Type B pancreatic cell (in vitro differentiated cells): ENCODE measurements at places on chromosomes 2 and 18. TPM values are rescaled to one million over a fixed set of nuclear protein-coding genes. Genes with fewer than 3 reads are reported as not detected.
A peak's percentile ranks its signal among the peaks of the same experiment; 100 is the strongest.

GRCh38 chr18:56038171-56039030, 450.4 kb upstream of the TCF4 start:
- no peak for DNase-seq

GRCh38 chr2:55138014-55138881, 88.0 kb upstream of the RTN4 start:
- DNase-seq: no peak

Gene RFX8
- total RNA-seq: 1.1 TPM in 1 of 2 replicates, not detected in the other

Gene SERPINB5
- total RNA-seq: 1.4 and 7.5 TPM in 2 replicates

DNA sequence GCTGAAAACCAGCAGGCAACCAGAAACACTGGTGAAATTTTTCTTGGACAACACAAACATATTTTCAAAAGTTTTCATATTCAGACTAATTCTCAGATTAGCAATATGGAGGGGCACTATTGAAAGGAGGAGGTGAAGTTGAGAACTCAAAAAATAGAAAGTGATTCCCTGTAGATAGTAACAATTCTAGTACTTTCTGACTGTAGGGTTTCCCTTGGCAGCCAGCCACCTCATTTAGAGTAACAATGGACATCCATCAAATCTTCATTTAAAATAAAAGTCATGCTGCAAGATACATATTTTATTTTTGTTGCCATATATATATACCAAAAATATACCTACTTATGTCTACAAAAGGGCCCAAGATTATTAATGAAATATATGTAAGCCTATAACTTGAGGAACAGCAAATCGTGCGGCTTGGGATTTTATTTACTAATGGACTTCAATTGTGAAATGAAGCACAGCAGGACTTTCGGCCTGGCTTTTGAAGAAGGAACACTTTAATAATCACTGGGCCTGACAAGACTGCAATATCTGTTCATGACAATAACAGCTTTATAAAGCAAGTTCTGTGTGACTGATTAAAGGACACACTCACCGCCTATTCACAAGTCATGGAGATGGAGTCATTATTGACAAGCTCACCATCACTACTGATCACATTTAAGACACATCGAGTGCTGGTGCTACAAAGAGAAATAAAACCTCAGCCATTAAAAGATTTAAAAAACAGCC, 6.8 kb upstream of the NR4A2 start:
- no peak for DNase-seq

GRCh38 chr18:4017480-4017879, 437.6 kb downstream of the DLGAP1 start:
- DNase-seq: no peak

Gene REG3G
- total RNA-seq: 0.33 and 0.87 TPM in 2 replicates

GRCh38 chr18:47254341-47254939, 3.0 kb upstream of the SKOR2 start:
- peak; percentile 84 for DNase-seq

- no peak for DNase-seq
Observed at GRCh38 chr2:180012523-180012922, 5.4 kb upstream of the CWC22 start.

GRCh38 chr2:75533135-75533534, 27.6 kb downstream of the EVA1A start:
- DNase-seq: no peak

Gene SANBR
- 12.6 and 22.3 TPM in 2 replicates for total RNA-seq

GRCh38 chr2:32095671-32096070, 32.3 kb downstream of the SPAST start:
- no peak for DNase-seq

DNA sequence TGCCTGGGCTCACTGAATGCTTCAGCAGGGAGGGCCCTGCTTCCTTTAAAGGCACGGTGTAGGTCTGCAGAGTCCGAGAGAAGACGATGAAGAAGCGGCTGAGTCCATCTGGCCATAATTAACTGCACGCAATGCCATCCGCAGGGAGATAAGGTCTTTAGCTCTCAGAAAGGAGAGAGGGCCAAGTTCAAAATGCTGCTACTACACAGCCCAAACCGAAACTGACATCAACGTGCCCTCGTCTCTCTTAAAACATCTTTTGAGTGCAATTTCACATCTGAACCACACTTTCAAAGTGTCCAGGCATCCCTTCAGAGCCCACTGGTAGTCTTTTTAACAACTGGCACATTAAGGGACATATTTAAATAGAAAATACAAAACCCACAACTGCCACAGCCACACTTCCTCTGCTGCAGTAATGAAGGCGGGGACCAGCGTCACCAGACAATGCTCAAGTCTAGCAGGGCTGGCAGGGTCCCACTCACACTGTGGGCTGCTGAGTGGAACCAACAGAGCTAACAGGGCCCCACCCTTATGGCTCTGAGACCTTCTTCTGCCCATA, 35.8 kb downstream of the ST3GAL5 start:
- DNase-seq: no peak

DNA sequence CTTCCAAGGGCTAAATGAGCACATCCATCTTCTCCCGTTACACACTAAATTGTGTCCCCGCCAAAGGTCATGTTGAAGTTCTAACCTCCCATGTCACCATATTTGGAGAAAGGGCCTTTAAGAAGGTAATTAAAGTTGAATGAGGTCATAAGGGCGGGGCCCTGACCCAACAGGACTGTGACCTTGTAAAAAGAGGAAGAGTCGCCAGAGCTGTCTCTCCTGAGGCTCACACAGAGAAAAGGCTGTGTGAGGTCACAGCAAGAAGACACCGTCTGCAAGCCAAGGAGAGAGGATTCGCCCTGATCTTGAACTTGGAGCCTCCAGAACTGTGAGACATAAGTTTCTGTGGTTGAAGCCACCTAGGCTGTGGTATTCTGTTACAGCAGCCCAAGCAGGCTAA, 24.1 kb downstream of the TRABD2A start:
- DNase-seq: no peak

DNA sequence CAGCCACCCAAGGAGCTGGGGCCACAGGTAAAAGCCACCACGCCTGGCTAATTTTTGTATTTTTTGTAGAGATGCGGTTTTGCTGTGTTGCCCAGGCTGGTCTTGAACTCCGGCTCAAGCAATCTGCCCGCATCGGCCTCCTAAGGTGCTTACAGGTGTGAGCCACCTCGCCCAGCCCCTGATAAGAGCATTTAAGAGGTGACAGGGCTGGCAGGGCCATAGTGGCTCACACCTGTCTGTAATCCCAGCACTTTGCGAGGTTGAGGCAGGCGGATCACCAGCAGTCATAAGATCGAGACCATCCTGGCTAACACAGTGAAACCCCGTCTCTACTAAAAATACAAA, 9.0 kb upstream of the CNNM3 start:
- no peak for DNase-seq

Gene IL36G
- total RNA-seq: not detected in 2 replicates

GRCh38 chr2:239583879-239584859, 183.3 kb upstream of the HDAC4 start:
- DNase-seq: no peak

GRCh38 chr18:50886929-50887328, 8.0 kb downstream of the ME2 start:
- no peak for DNase-seq

DNA sequence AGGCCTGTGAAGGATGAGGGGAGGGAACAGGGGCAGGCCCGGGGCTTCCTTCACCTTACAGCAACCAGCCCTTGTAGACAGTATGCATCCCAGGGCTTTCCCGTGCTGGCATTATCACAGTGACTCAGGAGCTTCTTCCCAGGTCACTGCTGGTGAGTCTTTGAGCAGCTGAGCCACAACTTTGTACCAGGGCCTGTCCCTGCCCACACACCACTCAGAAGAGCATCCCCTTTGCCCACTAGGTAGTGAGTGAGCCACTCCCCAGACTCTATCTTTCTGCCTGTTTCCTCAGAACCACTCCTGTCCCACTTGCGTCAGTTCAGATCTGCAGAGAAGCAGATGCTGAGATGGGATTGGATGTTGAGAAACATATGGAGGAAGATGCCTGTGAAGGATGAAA, 69.6 kb upstream of the ALPP start:
- DNase-seq: no peak

Gene CTIF
- total RNA-seq: 37.9 and 48.5 TPM in 2 replicates

DNA sequence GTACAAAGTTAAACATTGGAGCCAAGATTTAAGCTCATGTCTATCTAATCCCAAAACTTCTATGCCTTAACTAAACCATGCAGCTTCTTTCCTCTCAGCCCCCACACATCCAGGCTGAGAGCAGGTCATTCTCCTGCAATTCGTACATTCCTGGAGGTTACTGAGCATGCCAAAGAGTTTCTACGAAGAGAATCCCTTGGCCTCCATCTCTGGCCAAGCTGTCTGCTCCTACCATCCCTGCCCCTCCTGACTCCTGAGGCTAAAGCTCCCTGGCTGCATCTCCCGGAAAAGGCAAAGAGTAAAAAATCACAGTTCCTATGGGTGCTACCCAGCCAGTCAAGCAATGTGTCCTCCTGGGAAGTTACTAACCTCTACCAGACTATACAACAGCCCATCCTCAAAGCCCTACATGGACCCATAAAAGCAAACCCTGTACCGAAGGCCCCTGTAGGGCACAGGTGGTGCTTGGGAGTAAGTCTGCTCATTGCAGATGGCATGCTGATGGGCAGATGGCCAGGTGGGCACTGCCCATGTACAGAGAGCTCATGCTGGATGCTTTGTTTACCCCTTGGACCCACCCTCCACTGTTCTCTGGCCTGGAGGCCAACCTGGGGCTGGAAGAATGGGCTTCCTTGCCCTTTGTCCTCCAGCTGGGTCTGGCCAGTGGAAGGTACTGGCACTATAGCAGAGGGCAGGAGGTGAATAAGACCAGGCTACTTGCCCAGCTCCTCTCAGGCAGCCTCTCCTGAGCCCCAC, 99.5 kb downstream of the TTC32 start:
- no peak for DNase-seq

DNA sequence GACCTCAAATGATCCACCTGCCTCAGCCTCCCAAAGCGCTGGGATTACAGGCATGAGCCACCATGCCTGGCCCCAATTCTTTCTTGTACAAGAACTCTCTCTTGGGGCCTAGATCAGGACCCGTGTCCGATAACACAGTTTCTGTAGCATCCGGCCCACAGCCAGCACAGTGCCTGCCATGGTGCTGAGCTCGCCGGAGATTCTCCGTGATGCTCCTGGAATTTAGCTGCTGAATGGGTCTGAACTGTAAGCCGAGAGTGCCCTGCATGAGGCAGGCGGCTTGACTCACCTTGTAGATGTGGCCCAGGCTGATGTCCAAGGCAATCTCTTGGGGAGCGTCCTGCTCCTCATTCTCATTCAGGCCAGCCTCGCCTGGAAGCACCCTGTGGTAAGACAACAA, 53.3 kb upstream of the SEMA4C start:
- DNase-seq: no peak

GRCh38 chr18:58497845-58498244, 131.0 kb downstream of the ALPK2 start:
- DNase-seq: no peak

Gene SERPINB13
- total RNA-seq: 3.7 and 5.9 TPM in 2 replicates

GRCh38 chr18:965921-966758, 61.5 kb downstream of the ADCYAP1 start:
- DNase-seq: no peak

Gene NIF3L1
- 27.4 and 36.3 TPM in 2 replicates for total RNA-seq

- DNase-seq: no peak
Observed at GRCh38 chr2:102110596-102111334, 31.8 kb upstream of the IL1R1 start.

- no peak for DNase-seq
Observed at GRCh38 chr2:174841350-174841749, 77.1 kb upstream of the CHRNA1 start.

Gene FOXD4L1
- total RNA-seq: 0.48 TPM in 1 of 2 replicates, not detected in the other

Gene C2orf78
- total RNA-seq: not detected in 2 replicates

GRCh38 chr18:76208678-76209306, 286.2 kb downstream of the ZNF516 start:
- DNase-seq: no peak

GRCh38 chr2:193517615-193518014, 1322.9 kb upstream of the TMEFF2 start:
- DNase-seq: no peak

DNA sequence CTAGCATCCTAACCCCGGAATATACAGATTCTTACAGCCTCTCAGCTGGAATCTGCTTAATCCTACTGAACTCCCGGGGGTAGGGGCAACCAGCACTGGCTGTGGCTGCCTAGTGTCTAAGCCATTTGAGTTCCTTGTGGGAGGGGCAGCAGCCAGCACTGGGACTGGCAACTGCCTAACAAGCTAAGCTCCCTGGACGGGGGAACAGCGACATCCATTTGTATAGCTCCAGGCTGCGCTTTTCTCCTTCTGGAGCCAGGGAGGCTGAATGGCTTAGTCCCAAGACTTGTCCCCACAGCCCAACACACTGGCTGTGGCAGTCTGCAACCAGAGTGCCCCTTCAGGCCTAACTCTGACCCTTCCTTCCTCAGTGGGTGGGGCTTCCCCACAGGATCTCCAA, 787.2 kb downstream of the METTL4 start:
- DNase-seq: no peak

DNA sequence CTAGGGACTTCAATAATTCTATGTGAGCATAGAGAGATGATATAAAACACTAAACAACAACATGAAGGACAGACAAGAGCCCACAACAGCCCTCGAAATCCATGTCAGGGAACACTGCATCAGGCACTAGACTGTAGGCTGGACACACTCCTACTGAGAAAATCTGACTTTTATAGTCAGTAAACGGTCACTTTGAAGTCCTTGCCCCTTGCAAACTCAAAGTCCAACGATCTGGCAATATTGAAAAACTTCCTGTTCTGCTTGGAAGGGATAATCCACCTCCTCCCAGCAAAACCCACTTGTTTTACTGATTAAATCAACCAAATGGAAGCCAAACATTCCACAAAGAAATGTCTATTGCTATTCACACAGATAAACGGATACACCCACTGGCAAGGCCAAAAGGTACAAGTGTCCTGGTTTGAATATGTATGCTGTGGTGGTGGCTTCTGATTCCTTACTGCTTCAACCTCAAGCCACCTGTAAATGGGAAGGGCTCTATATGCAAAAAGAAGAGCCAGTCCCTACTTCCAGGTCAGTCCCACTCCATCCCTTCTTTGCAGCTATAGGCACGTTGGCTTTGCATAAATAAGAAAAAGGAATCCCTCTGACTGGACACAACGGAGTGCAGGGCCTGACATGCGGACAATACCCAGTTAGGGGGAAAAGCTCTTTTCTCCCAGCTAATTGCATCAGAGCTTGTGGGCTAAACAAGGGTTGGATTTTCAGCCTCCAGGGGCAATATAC, 56.6 kb downstream of the STK39 start:
- no peak for DNase-seq

- DNase-seq: no peak
Observed at GRCh38 chr2:218317835-218318234, 25.5 kb upstream of the TMBIM1 start.

GRCh38 chr2:226247289-226248275, 552.0 kb downstream of the IRS1 start:
- DNase-seq: no peak

DNA sequence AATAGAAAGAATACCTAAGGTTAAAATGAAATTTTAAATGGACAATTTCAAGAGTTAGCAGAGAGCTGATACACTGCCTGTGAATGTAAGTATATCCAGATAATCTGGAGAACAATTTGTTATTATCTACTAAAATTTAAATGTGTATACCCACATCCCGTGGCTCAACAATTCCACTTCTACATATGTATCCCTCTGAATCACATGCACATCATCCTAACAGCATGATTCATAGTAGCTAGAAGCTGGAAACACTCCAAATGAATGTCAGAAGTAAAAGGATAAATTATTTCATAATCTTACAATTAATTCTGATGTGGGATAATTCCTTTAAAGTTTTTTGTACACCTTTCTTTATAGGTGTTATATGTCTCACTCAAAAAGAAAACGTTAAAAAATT, 87.9 kb downstream of the CNTNAP5 start:
- DNase-seq: no peak

Gene ACMSD
- total RNA-seq: 0.14 TPM in 1 of 2 replicates, not detected in the other
